Non-pigmented ciliary epithelial cell (primary cell): ENCODE measurements at places on chromosomes 6 and 20.

- DNase-seq = no peak
Measured at GRCh38 chr6:27161946-27162603, 85.4 kb upstream of the PRSS16 start.

DNA sequence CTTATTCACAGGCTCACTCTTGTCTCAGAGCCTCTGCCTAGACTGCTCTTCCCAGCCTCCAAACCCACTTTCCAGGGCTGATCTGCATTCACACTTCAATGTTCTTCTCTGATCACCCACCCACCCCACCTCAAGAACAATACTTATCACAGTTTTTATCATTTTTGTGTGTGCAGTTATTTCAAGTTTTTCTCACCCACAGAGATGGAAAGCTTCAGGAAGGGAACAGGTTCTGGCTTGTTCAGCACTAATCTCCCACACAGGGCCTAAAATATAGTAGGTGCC lies 160.9 kb downstream of the MRPL14 start:
- no peak for DNase-seq

DNA sequence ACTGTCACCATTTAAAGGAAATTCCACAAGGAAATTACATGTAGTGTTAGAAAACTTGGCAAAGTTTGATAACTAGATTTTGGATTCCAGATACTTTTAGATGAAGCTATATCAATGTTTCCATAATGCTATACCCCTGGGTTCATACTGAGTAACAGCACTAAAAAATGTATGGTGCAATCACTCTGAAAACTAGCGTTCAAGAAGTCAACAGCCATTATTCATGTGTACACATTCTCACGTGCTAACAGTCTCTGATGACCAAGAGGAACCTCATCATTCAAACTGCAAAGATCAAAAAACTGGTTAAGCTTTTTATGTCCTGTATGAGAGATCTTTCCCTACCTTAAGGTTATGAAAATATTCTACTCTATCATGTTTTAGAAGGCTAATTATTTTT lies 197.6 kb downstream of the GMDS start:
- DNase-seq = no peak

DNA sequence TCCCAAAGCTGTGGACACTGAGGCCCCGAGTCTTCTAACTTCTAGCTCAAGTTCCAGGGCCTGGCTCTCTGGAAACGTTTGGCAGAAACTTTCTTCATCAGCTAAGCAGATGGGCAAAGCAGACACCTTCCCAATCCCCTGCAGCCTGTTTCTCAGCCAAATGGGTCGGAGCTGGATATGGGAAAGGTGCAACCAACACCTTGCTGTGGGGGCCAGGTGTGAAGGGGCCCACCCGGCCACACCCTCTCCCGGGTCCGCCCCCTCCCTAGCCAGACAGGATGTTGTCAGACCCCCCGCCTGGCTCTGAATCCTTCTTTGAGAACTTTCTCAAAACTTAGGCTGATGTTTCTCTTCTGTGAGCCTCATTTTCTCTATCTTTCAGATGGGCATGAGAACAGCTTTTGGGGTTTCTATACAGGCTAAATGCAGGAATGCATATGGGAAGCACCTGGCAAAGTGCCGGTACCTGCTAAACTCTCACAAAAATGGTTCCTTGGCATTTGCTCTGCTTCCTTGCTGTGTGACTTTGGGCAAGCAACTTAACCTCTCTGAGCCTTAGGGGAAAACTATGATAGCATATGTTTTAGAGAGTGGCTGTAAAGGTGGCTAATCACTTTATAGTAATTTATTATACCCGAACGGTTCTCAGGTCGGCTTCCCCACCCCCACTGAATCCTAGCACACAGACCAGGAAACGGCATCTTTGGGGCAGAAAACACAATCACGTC lies 1.8 kb downstream of the SNAI1 start:
- no peak for DNase-seq

- no peak for DNase-seq
Measured at GRCh38 chr20:33154252-33154651, 13.7 kb upstream of the BPIFA2 start.

- no peak for DNase-seq
Measured at GRCh38 chr20:37189416-37190016, 10.2 kb upstream of the MROH8 start.

DNA sequence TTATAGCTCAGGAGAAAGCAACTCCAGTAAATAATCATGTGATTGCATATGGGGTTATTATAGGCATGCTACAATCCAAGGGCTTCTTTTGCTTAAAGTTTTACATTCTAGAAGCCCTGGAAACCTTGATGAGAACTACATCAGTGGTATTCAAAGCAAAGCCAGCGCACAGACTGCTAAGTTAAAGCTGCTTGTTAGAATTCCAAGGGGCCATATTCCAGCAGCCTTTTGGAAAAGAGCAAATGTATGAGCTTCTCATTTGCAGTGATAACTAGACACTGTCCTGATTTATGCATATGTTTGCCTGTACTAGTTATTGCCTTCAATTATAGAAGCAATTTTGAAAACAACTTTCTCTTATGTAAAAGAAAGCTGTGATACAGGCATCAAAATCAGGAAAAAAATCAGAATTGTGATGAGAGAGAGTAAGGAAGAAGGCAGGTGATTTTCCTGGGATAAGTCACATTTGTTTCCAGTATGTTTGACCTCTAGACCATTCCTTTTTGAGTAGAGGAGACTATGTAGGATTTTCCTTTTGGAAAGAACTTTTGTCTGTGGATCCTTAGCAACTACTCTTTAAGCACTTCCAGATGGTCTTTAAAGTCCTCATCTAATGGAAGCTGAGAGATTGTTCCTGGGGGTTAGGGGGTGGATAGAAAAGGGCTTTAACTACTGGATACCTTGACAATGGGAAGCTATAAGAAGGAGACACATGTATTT lies 159.2 kb downstream of the PLCB4 start:
- no peak for DNase-seq

GRCh38 chr6:55794136-55794812 lies 81.1 kb downstream of the BMP5 start:
- peak; percentile 28 for DNase-seq

GRCh38 chr6:82144852-82145340 lies 102.6 kb downstream of the IBTK start:
- DNase-seq = peak; percentile 65
